ENCODE measurements at places on chromosomes 16 and 17.

GRCh38 chr16:65229191-65229662, 107.4 kb upstream of the CDH11 start:
- peak; percentile 9 for DNase-seq

DNA sequence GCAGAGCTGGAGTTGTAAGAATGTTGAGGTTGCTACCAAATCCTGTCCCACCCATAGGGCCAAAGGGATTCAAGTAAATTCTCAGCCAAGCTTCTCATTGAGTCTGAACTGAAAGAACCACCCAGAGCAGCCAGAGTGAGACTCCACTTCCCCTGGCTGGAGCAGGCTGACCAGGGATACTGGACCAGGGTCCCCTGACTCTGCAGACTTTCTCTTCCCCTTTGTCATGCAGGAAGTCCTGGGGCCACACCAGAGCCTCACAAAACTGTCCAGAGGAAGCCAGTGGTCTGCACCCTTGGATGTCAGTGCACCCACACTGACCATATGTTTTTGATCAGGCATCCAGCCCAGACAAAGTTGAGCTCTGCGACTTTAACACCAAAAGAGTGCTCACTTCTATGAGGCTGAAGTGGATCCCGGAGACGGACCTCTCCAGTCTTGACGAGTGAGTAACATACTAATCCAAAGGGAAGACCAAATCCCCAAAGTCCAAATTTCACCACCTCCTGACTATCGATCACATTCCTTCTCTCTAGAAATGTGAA, 4.1 kb downstream of the NXN start:
- DNase-seq, result no peak

- DNase-seq, result no peak
Observed at GRCh38 chr16:83969771-83970429, 1.9 kb downstream of the NECAB2 start.

DNA sequence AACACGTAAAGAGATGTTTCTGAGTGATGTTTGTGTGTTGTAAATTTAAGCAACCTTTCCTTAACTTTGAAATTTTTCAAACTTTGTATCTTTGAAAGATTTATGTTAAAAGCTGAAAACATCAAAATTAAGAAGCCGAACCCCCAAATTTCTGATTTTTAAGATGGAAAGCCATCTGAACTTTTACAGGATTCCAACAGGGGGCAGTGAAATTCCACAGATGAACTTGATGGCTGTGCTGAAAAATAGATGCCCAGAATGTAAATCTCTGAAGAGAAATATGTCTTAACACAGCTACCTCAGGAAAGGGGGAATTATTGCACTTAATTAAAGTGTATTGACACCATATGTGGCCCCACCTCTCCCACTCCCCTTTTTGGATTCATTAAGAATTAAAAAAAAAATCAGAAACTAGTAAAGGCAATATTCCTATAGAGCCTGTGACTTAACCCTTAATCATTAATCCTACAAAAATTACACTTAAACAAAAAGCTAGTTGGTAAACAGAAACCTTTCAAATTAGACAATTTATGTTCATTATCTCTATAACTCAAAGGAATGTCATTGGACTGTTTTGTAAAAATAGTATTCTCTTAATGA, 597.9 kb downstream of the KCNJ2 start:
- DNase-seq, result no peak

GRCh38 chr17:51802544-51802943, 356.0 kb downstream of the CA10 start:
- no peak for DNase-seq

- DNase-seq, result no peak
Observed at GRCh38 chr17:37100231-37100630, 151.5 kb downstream of the AATF start.

GRCh38 chr17:15414532-15415306, 52.7 kb downstream of the CDRT4 start:
- DNase-seq, result no peak

GRCh38 chr16:67270931-67271338, 8.4 kb upstream of the PLEKHG4 start:
- DNase-seq, result no peak

- DNase-seq, result no peak
Observed at GRCh38 chr16:24522751-24523150, 16.6 kb upstream of the RBBP6 start.

DNA sequence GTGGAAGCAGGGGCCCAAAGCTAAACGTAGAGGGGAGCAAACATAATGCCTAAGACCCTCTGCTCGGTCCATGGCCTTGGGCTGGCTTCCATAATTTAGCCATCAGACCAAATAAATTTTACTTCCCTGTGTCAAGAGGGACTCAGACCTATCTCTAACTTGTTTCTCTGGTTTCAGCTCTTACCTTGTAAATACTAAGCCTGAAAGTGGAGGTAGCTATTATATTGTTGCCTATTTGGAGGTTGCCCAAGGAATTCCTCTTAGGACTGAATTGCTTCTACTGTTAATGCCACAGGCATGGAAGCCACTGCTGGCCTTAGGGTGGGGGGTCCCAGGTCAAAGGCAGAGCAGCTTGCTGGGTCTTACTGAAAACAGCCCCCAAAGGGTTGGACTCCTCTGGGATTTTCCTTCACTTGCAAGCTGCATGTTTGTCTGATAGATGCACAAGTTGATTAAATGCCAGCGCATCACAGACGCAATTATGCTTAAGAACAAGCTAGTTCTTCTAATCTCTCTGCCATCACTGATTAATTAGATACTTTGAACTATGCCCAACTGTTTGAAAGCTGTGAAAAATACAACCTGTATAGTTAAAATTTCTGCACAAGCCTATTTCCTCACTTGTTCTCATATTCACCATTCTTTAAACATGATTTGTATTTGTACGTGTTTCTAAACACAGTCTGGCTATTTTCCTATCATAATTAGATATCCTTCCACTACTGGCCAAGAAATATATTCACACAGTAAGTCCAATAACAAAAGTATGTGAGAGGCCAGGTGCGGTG, 67.9 kb upstream of the HAS3 start:
- no peak for DNase-seq

- no peak for DNase-seq
Observed at GRCh38 chr16:84841787-84842300, 22.1 kb downstream of the CRISPLD2 start.
